ENCODE measurements at places on chromosomes 7 and 10.
A peak's percentile ranks its signal among the peaks of the same experiment; 100 is the strongest.

DNA sequence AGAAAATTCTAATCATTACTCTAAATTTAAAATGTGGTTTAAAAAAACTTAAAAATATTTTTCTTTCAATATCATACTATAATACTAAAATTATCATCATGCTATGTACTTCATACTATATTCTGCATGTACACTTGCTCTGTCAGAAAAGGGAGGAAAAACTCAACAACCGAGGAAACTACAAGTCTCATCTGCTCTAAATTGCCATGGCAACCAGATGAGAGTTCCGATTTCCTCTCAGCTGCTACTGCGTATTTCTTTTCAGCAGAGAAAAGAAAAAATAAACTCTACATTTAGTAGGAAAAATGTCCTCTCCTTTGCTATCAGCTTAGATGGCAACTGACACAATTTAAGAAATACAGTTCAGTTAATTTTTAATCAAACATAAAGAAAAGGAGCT, 178.9 kb downstream of the SRPK2 start:
- no peak for DNase-seq

- DNase-seq: no peak
These were observed 36.9 kb downstream of the ELFN1 start for GRCh38 chr7:1706721-1707613.

DNA sequence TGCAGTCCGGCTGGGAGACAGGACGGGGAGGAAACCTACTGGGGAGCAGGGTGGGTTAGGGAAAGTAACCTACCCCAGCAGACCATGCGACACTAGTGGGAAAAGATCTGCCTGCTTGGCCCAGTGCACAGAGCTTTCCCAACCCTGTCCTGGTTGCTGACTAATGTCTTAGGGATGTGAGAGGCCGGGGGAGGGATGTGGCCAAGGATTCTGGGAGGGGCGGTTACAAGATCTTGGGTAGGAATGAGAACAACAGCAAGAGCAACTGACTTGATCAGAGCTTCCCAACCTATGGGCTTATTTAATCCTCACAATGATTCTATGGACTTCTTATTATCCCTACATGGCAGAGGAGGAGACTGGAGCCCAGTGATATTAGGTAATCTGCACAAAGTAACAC, 24.0 kb upstream of the EIF5AL1 start:
- DNase-seq: no peak

GRCh38 chr10:107028236-107028635, 136.3 kb downstream of the SORCS1 start:
- no peak for DNase-seq

GRCh38 chr7:151380199-151381097, 29.4 kb downstream of the WDR86 start:
- DNase-seq: no peak

DNA sequence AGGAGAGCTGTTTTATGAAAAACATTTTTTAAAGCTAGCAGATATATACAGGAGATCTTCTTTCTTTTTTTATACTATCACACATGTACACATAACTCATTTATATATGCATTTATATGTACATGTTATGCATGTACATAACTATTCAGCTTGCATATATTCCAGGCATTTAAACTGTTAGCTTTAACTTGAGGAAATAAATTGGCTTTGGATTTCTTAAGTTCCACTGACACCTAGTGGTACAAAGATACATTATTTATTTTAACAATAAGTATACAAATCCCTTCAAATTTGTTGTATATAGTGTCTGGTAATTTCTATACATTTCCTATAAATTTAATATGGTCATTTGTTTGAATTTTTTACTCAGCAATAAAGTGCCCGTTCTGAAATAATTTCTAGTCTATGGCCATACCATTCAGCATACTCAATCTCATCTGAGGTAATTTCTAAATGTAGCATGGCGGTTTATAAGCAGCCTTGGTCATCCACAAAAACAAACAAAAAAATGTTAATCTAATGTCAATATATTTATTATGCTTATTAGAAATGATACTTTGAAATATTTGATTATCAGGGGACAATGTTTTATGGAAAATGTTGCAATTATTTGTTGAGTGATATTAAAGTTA, 11.6 kb downstream of the ZDHHC6 start:
- DNase-seq: no peak

- DNase-seq: no peak
These were observed 238.8 kb downstream of the ARL4A start for GRCh38 chr7:12926206-12926605.

DNA sequence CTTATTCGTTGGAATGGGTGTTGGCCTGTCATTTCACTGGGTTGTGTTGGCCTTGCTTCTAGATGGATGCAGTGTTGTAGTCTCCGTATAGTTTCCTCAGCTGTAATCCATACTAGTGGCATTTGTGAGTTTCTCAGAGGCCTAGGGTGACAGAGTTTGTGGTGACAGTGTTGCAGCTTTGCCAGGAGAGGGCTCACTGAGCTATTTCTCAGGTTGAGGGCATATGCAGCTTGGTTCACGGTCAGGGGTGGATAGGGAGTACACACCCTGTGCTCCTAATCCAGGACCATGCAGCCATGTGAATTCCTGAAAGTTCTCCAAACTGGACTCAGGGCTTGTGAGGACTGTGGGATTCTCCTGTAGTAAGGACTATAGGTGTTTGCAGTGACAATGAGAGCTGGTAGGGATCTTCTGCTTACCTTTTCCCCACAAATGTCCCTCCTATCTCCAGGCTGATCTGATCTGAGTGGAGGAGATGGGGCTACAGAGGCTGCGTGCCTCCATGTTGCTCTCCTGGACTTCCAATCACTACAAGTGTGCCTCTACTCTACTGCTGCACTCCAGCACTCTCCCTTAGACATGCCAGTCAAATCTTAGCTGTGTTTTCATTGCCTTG, 229.0 kb downstream of the STK31 start:
- DNase-seq: no peak

GRCh38 chr10:72320676-72321247, 34.0 kb downstream of the DNAJB12 start:
- DNase-seq: peak; percentile 46

DNA sequence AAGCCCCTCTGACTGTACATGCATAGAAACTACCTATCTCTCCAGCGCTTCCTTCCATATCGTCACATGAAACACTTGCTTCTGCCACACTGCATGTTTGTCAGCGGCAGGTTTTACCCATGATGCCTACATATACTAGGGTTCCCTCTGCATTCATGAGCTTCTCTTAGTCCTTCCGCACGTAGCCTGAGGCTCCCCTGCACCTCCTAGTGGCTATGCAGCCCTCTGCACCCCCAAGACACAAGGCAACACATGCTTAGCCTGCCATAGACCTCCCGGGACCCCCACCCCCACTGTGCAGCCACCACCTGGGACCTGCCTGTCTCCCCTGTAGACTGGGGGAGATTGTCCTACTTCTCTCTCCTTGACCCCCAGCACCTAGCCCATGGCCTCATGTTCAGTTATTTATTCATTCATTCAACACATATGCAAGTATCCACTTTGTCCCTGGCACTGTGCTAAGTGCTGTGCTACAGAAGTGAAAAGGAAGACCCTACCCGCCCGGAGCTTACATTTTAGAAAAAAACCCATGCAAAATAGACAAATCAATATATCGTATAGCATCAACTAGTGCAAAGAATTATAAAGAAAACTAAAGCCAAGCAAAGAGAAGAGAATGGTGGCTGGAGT, 23.5 kb downstream of the TMEM273 start:
- DNase-seq: no peak

DNA sequence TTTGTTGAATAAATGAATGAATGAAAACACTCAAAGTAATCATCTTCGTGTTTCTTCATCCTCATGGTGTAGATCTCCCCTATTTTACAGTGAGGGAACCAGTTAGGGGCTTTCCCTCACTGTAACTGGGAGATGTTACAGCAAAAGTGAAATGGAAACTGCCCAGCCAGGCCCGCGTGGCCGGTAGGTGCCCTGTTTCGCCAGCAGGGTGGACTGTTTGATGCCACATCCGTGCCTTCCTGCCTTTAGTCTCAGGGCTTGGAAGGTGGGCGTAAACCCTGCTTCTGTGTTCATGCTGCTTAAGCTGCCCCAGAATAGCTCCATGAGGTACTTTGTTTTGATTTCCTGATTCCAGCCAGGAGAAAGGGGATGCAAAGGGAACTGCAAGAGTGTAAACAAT, 268.8 kb downstream of the PLXNA4 start:
- DNase-seq: no peak

- DNase-seq: peak; percentile 78
These were observed 32.4 kb downstream of the WBP1L start for GRCh38 chr10:102775935-102776669.

GRCh38 chr7:25389489-25390106, 161.3 kb upstream of the NPVF start:
- no peak for DNase-seq

GRCh38 chr10:19922236-19922963, 106.2 kb downstream of the PLXDC2 start:
- DNase-seq: no peak

GRCh38 chr10:90007226-90007625, 305.8 kb downstream of the KIF20B start:
- DNase-seq: no peak

- DNase-seq: no peak
These were observed 21.8 kb upstream of the CH25H start for GRCh38 chr10:89228962-89229361.

DNA sequence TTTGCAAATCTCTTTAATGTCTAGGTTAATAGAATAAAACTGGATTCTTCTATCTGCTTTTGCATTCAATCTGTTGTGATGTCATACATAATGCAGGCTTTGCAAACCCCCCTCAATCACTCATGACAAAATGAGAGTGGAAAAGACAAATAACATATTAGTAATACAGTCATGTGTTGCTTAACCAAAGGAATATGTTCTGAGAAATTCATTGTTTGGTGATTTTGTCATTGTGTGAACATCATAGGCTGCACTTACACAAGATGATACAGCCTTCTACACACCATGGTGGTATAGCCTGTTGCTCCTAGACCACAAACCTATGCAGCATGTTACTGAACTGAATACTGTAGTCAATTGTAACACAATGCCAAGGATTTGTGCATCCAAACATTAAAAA, 87.3 kb upstream of the SEC61G start:
- no peak for DNase-seq

DNA sequence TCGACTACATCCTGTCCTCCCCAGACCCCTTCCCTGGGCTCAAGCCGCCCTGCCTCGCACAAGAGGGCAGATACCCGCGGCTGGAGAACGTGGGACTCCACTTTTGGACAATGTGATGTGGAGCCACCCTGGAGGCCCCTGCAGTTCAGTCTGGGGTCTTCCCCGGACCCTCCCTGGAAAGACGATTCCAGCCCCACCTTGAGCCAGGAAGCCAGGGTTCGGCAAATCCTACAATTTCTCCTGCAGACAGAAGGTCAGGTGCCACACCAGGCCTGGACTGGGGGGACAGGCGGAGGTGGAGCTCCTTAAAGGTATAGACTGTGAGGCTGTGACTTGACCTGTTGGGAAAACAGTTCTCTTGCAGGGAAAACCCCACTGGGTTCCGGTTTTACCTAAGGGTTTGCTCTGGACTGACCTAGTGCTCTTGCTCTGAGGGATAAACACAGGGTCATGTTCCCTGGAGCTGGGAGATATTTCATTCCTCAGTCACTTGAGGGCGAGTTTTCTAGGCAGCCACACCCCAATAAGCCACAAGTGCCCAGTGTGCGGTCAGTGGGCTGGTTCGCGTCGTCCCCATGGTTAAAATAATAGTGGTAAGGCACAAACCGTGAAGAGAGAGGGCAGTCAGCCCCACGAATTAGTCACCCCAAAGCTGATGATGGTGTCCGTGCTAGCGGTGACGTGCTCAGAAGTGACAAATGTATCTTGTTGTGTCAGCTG, 1.6 kb downstream of the FOXL3 start:
- DNase-seq: no peak

GRCh38 chr7:151382079-151382885, 27.6 kb downstream of the WDR86 start:
- no peak for DNase-seq

- DNase-seq: no peak
These were observed 117.8 kb upstream of the ZMIZ1 start for GRCh38 chr10:78950656-78951587.

- no peak for DNase-seq
These were observed 2.8 kb downstream of the JAKMIP3 start for GRCh38 chr10:132068431-132069121.

DNA sequence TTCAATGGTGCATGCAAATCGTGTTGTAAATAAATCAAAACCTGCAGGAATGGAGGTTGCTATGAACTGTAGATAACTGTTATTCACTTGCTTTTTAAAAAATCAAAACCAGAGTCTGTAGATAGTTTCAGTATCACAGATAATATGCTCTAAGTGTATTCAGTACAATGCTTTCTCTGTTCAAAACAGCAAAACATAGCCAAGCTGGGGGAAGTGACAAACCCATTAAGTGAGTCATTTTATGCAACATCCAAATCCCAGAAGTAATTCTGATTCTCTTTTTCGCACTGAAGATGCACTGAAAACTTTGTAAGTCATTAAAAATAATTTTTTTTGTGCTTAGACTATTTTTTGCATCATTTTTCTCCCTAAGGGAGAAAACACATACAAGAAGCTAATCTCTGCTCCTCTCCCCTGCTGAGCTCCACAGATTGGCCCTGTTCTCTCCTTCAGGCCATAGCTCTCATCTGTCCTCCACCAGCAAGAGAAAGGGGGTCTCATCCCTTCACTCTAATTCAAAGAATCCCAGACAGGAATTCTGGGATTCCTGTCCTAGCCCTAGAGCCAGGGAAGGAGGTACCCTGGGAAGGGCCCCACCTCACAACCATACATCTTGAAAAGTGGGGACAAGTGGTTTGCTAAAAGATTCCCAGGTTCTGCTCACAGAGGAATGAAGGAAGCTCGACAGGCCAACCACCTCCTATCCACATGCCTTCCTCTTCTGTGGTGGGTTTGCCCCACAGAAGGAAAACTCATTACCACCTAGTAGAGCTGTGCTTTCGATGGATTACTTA, 4.9 kb downstream of the PRTFDC1 start:
- no peak for DNase-seq

GRCh38 chr7:34837316-34837715, 179.3 kb downstream of the NPSR1 start:
- no peak for DNase-seq

GRCh38 chr7:45292481-45292880, 134.9 kb downstream of the RAMP3 start:
- DNase-seq: no peak

- no peak for DNase-seq
These were observed 163.8 kb downstream of the GRK5 start for GRCh38 chr10:119370972-119371703.
